ENCODE measurements at places on chromosomes 2 and 18.

GRCh38 chr2:38661306-38661705 is 4.6 kb upstream of the GALM start:
- DNase-seq, result no peak

DNA sequence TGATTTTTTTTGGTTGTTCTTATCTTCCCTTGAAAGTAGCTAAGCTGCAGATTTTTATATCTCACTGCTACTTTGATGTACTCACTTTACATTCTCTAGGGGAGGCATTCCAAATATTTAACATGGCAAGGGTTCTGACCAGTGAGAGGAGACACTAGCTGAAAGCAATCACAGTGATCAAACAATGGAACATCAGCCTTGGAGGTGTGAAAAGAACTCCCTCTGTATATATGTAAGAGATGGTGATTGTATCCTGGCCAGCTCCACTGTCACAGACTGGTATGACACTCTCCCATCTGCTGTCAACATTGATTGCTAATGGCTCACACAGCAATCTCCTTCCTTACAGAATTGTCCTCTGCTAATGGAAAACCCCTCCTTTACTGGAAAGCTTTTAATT is 291.7 kb upstream of the CDH19 start:
- no peak for DNase-seq

- no peak for DNase-seq
Measured at GRCh38 chr2:132419941-132420340, 3.3 kb downstream of the GPR39 start.

GRCh38 chr2:165239230-165239629 is at the start of gene SCN2A:
TSS of gene SCN2A (plus strand) at chr2:165239414. CDS start at chr2:165295824, 56,410 bp downstream.
- peak; percentile 73 for DNase-seq

DNA sequence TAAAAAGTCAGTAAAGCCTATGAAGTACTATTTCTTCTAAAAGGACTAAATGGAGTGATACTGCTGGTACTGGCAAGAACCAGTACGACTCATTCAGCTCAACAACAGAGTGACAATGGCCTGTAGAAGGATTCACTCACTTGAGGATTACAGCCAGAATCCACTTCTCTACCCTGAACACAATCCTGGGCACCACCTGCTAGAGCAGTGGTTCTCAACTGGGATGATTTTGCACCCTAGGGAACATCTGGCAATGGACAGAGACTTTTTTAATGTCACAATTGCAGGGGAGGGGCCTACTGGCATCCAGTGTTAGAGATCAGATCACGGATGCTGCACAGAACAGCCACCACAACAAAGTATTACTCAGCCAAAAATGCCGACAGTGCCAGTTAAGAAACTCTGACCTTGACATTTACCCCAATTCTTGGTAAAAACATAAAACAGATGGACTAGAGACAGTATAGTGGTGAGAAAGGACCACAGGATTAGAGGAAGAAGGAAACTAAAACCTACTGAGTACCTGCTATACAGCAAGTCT is 5.0 kb downstream of the SPIRE1 start:
- no peak for DNase-seq

- DNase-seq, result no peak
Measured at GRCh38 chr18:75864816-75865215, 437.3 kb upstream of the SMIM21 start.

DNA sequence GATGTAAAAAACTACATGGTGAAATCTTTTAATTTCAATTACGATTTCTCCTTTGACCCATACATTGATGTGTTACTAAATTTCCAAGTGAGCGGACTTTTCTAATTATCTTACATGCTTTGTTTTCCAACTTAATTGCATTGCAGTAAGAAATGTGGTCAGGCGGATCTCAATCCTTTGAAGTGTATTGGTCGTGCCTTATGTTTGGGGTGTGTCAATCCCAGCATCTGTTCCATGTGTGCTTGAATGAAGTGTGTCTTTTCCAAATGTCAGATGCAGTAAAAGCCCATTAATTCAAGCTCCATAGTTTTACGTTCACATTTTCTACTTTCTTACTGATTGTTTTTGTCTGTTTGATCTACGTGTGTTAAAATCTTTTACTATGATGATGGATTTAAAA is 113.1 kb downstream of the UXS1 start:
- no peak for DNase-seq

DNA sequence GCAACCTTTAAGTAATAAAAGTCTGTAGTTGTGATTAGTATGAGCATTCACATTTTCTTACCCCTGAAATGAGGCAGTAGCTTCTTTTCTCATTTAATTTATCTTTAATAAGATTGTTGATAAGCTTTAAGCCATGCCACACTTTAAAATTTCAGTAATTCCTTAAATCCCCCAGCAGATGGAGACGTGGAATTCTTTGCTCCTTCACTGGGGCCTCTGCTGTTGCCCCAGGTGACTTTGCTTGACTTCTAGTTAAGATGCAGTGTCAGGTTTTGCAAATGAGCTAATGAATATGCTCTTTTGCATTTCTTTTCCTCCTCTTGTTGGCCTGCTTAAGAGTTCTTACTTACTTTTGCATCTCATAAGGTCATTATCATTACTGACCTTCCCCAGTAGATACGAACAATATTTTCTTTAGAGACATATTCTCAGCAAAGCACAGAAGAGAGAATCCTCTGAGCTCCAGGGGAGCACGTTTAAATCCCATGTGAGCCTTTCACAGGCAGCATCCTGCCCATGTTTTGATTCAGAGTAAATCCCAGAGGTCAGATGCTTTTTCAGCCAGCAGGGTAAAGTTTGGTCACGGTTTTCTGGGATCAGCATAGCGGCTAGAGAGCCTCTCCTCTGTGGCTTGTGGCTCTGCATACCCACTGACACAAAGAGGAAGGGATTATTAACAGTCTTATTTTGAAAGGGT is 222.9 kb downstream of the PTPRM start:
- peak; percentile 2 for DNase-seq

GRCh38 chr2:216936954-216937357 is 77.1 kb upstream of the TNP1 start:
- DNase-seq, result no peak

- DNase-seq, result no peak
Measured at GRCh38 chr2:101704046-101704466, 6.5 kb downstream of the MAP4K4 start.

DNA sequence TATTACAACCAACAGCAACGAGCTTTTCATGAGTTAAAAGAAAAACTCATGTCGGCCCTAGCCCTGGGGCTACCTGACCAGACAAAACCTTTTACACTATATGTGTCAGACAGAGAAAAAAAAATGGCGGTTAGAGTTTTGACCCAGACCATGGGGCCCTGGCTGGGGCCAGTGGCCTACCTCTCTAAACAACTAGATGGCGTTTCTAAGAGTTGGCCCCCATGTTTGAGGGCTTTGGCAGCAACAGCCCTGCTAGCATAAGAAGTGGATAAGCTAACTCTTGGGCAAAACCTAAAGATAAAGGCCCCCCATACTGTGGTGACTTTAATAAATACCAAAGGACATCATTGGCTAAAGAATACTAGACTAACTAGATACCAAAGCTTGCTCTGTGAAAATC is 39.3 kb downstream of the TFPI start:
- no peak for DNase-seq
